ENCODE measurements at places on chromosomes 3 and 15.

GRCh38 chr15:59828861-59829260 is 139.7 kb upstream of the BNIP2 start:
- DNase-seq = no peak

- DNase-seq = no peak
Measured at GRCh38 chr15:100334905-100335304, 6.9 kb downstream of the ADAMTS17 start.

DNA sequence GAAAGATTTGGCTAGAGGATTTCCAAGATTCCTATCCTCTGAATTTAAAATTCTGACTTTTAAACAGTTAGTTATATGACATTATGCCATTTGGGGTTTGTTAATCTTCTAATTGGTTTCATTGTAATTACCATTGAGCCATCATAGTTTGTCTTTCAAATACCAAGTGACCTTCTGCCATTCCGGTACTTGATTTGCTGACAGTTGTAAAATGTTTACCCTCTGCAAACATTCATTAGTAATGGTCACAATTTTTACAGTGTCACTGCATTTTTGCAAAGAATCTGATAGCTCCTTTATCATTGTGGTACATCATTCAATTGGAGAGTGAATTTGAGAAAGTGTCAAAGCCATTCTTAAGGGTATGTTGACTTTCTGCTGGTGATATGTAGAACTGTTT is 645.0 kb upstream of the TBL1XR1 start:
- no peak for DNase-seq

GRCh38 chr15:69275933-69276560 is 22.7 kb upstream of the PAQR5 start:
- DNase-seq = no peak

GRCh38 chr15:47670365-47670764 is 46.9 kb upstream of the SEMA6D start:
- DNase-seq = no peak

DNA sequence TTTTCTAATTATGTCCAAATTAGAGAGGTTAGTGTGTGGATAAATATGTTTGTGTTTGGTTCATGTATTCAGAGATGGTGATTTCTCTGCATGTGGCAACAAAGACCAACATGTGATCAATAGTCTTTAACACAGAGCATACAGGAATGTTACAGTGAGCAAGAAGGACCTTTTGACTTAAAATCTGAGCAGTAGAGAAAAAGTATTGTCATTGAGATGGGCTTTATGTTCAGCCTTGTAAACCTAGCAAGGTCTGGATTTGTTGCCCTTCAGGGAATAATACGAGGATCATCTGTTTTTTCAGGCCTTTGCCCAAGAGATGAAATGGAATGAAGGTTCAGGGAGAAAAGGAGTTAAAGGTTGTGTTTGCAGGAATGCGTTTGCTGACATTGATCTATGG is 161.8 kb upstream of the NECTIN3 start:
- DNase-seq = no peak

- DNase-seq = peak; percentile 97
Measured at GRCh38 chr3:177824190-177824786, 627.0 kb upstream of the TBL1XR1 start.

DNA sequence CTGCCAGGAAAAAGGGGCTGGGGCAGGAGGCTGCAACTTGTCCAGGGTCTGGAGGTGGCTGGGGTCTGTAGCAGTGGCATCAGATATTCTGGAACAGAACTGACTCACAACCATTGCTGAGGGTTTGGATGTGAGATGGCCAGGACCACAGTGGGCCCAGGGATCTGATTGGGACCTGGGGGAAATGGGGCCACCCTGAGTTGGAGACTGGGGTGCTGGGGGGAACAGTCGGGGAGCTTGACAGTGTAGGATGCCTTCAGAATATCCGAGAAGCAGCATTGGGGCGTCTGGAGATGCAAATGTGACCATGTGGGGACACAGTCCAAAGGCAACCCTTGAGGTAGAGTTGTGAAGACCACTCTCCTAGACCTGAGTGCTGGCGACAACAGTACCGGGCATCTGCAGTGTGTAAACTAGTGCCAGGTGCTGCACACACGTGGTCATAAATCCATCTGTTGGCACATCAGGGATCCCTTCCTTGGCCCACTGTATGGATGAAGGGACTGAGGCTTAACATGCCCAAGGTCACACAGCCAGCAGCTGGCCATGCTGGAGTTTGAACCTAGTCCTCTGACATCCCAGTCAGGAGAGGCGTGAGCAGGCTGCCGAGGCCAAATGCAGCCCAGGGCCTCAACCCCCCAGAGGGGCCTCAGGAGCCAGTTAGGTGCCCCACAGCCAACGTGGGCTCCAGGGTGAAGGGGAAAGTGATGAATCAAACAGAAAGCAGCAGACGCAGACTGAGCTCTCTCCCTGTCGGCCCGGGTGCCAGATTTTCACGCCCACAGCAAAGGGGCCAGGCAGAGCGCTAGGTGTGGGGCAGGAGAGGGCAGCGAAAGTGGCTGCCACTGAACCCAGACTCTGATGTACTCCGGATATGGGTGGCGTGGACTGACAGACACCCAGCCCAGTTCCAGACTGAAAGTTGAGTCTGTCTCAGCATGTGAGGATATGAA is 18.8 kb downstream of the HEMK1 start:
- DNase-seq = no peak

DNA sequence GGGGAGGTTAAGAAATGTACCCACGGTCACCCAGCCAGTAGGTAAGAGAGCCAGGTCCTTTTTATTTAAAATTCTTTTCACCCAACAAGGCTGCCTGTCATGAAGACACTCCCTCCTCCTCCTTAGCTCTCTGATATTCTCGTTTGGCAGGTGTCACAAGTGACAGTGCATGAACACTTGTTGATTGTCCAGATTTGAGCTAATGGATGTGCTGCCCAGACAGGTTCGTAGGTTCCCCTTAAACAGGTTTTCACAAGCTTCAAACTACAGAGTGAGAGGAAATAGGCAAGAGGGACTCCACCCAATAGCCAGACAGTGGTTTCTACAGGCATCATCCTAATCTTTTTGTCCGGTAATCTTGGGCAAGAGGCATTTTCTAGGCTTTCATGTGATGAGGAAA is 32.2 kb downstream of the ATP13A4 start:
- DNase-seq = no peak

GRCh38 chr15:55990516-55990915 is 2.9 kb downstream of the NEDD4 start:
- DNase-seq = no peak

- DNase-seq = no peak
Measured at GRCh38 chr3:81789691-81790090, 28.2 kb upstream of the GBE1 start.

DNA sequence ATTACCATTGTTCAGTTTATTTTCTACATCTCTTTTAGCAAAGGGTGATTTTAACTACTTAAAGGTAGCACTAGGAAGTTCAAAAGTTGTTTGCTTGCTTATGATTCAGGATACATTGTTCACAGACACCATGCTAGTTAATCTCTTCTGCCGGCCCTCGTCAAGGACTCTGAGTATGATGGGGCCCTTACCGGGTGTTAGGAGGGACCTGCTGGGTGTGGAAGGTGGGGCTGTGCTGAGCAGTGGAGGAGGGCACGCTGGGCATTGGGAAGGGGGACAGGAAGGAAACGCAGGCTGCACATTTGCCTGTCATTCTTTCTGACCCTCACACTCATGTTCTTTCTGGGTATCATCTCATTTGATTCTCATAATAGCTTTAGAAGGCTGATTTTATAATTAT is 65.1 kb upstream of the MYZAP start:
- DNase-seq = no peak

DNA sequence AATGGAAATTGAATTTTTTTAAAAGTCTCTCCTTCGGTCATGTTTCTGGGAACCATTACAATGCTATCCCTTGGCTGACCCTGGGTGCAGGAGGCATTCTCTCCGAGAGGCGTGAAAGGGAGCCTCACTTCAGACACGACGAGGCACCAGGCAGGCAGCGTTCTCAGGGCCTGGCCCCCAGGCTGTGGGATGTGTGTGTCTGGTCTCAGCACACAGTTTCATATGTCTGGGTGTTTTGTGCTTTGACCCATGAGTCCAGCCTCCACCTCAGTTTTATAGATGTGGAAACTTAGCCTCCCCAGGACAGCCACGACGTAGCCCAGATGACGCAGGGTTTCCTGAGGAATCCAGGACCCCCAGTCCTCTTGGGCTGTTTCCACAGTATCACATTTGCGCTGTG is 34.0 kb downstream of the FGD5 start:
- DNase-seq = no peak

GRCh38 chr15:42349186-42349585 is 10.1 kb upstream of the CAPN3 start:
- DNase-seq = no peak

DNA sequence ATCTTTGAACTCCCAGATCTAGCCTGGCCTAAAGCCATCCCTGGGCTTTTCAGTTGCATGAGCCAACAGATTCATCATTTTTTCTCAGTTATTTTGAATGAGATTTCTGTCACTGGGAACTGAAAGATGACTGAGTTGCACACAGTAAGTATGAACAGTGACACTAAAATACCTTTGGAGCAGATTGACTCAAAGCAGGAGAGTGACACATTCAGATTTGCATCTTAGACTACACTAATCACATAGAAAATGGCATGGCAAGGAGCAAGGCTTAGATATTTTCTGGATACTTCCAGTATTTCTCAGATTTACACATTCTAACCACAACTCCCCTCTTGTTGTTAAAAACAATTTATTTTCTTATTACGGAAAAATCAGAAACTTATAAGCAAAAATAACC is 32.8 kb downstream of the SEC62 start:
- DNase-seq = no peak

All from Caki2 (cell line).